ENCODE measurements at places on chromosomes 5 and 9.

DNA sequence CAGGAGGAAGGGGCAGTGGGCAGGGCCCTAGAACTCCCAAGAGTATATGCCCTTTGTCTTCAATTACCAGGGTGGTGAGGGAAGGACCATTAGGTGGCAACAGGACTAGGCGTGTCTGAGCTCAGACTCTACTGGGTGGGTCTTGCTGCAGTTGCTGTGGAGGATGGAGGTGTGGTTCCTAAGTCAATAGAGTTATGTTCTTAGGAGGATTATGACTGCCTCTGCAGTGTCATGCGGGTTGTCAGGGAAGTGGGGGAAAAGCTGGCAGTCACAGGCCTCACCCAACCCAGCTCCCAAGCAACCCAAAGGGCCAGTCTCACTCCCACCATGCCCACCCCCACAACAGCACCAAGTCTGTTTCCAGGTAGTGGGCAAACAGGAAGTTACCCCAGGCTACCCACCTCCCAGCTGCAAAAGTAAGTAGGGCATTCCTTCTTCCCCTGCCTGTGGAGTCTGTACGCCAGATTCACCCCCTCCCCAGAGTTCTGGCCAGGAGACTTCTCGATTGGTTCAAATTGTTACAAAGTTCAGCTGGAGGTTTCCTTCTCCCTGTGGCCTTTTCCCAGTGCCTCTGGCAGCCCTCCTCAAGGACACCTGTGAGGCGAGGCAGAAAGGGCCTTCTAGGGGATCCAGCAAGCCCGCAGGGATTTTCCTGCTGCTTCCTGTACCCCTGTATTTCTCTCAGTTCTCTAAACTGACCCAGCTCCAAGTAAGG is 145.3 kb downstream of the HINT1 start:
- no peak for DNase-seq

DNA sequence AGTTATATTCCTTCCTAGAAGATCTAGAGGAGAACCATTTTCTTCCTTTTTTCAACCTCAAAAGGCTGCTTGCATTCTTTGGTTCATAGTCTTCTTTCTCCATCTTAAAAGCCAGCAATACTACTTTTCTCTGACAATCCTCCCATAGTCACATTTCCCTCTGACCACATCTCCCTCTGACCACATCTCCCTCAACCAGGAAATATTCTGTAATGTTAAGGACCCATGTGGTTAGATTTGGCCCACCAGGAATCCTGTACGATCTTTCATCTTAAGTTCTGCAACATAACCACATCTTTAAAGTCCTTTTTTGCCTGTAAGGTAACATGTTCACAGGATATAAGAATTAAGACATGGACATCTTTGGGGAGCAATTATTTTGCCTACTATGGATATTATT is 179.4 kb upstream of the SPEF2 start:
- DNase-seq: no peak

- no peak for DNase-seq
These were observed 107.3 kb downstream of the CD180 start for GRCh38 chr5:67089200-67089725.

- no peak for DNase-seq
These were observed 21.6 kb downstream of the NCS1 start for GRCh38 chr9:130193531-130194377.

DNA sequence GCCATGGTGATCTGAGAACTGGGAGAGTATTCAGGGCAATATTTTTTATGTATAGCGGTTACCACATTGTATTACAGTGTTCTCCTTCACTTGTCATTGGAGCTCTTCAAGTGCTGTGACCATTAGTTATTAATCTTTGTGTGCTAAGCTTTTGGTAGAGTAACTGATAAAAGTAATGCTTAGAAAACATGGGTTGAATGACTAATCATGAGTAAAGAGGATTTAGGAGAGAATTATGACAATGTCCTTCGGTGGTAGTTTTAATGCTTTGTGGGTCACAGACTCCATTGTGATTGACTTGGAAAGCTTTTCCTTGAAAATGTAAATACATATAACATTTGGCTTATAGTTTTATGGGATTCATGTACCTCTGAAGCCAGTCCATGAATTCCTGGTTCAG is 21.4 kb downstream of the TGFBR1 start:
- no peak for DNase-seq

GRCh38 chr5:142324136-142324870 is 518 bp downstream of the SPRY4 start:
- DNase-seq: peak; percentile 40

Data from ELF-1 (cell line).